ENCODE measurements at places on chromosomes 4 and X. TPM values are rescaled to one million over a fixed set of nuclear protein-coding genes. Genes with fewer than 3 reads are reported as not detected.

DNA sequence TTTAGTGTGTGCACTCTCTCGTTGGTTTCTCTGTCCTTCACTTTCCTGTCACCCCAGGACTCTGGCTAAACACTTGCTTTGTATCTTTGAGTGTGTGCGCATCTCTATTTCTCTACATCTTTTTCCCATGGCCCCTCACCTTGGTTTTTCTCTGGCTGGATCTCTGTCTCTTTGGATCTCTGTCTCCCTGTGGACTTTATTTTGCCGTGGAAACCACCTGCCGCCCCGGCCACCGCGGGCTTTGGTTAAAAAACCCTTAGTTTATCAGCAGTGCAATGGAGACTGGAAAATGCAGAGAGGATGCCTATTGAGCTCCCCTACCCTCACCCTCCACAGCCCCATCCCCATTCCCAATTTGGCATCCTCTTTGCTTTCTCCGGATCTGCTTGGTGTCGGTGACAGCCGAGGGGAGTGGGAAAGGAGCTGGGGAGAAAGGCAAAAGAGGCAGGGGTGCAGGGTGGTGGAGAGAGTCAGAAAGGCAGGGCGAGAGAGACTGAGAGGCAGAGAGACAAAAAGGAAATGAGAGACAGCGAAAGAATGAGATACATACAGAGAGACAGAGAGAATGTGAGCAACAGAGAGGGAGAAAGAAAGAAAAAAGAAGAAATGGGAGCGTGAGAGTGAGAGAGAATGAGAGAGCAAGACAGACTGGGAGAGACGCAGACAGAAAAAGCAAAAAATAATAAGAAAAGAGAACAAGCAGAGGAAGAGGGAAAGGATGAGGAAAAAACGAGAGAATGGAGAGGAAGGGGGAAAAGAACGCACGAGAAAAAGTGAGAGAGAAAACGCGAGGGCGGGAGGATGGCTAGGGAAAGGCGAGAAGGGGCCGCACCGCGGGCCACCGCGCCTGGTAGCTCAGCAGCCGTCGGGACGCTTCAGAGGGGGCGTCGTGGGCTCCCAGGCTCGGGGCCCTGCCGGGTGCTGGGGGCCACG is 688 bp downstream of the GPR101 start:
- no peak overlapping the region for H3K27ac ChIP-seq
- H3K27me3 ChIP-seq, result peaks cover 21% of the 10 kb centered on the region
- H3K4me1 ChIP-seq, result peaks cover 7% of the 10 kb centered on the region
- H3K4me3 ChIP-seq, result no peak overlapping the region
- no peaks in the 10 kb centered on the region for H3K36me3 ChIP-seq
- no peak for DNase-seq

DNA sequence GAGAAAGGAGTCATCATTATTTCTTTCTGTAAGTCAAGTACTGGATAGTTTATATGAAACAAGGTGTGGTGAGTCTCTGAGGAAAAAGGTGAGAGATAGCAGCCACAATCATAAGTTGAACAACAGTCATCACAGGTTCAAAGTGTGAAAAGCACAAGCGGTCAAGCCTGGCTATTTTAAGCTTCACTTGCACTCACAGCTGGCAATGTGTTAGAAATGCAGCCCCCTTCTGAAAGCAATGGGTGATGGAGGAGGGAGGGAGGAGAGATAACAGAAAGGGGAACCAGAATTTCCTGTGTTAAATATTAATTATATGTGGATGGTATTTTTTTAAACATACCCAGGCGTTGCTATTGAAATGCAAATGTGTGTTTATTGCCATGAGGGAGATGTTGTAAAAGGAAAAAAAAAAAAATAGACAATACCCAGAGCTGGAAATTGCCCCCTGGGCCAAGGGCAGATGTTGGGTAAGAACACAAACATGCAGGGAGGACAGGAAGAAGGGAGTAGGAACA is 26.9 kb upstream of the BMP3 start:
- DNase-seq, result no peak
- H3K27me3 ChIP-seq, result no peaks in the 10 kb centered on the region
- no peak overlapping the region for H3K27ac ChIP-seq
- H3K4me1 ChIP-seq, result no peaks in the 10 kb centered on the region
- no peak overlapping the region for H3K4me3 ChIP-seq
- no peaks in the 10 kb centered on the region for H3K36me3 ChIP-seq

DNA sequence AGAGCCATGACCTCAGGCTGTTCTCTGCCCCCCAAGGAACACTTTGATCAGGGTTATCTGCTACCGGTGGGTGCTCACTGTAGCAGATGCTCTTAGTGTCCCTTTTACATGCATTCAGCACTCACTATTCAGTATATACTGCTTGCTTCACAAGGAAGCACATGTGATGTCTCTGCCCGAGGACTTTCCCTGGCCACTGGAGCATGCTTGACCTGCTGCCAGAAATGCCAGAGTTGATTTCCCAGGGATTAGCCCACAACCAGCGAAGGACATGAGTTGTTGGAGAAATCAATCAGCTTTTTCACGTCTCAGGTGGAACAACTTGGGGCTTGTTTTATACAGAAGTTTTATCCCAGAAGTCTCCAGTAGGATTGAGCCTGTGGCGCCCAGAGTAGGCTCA is 51.2 kb upstream of the RPS6KA3 start:
- no peak overlapping the region for H3K4me3 ChIP-seq
- DNase-seq, result no peak
- no peaks in the 10 kb centered on the region for H3K27me3 ChIP-seq

GRCh38 chr4:108342325-108342970 is 173.7 kb upstream of the LEF1 start:
- H3K27ac ChIP-seq, result no peak overlapping the region
- H3K27me3 ChIP-seq, result no peaks in the 10 kb centered on the region
- no peaks in the 10 kb centered on the region for H3K36me3 ChIP-seq

DNA sequence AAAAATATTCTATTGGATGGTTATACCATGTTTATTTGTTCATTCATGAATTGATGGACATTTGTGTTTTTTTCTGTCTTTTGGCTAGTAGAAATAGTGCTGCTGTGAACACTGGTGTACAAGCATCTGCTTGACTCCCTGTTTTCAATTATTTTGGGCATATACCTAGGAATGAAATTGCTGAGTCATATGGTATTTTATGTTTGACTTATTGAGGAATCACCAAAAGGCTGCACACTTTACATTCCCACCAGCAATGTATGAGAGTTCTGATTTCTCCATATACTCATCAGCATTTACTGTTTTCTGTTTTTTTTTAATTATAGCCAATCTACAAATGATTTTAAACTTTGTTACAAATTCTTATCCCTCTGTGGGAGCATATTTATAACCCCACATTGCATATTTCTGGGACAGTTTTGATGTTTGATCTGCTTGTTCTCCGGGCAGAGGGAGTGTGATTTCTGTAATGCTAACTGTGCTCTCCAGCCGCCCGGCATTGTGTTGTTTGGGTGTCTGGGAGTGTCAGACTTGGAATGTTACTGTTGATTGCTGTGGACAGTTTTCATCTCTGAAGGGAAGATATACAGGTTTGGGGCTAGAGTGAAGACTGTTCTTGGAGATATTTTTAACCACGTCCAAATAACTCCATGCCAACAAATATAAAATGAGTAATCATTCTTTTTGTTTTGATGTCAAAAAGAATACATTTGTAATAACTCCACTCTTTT is 60.5 kb upstream of the PGRMC2 start:
- DNase-seq, result no peak
- H3K4me3 ChIP-seq, result no peak overlapping the region
- no peaks in the 10 kb centered on the region for H3K27me3 ChIP-seq

DNA sequence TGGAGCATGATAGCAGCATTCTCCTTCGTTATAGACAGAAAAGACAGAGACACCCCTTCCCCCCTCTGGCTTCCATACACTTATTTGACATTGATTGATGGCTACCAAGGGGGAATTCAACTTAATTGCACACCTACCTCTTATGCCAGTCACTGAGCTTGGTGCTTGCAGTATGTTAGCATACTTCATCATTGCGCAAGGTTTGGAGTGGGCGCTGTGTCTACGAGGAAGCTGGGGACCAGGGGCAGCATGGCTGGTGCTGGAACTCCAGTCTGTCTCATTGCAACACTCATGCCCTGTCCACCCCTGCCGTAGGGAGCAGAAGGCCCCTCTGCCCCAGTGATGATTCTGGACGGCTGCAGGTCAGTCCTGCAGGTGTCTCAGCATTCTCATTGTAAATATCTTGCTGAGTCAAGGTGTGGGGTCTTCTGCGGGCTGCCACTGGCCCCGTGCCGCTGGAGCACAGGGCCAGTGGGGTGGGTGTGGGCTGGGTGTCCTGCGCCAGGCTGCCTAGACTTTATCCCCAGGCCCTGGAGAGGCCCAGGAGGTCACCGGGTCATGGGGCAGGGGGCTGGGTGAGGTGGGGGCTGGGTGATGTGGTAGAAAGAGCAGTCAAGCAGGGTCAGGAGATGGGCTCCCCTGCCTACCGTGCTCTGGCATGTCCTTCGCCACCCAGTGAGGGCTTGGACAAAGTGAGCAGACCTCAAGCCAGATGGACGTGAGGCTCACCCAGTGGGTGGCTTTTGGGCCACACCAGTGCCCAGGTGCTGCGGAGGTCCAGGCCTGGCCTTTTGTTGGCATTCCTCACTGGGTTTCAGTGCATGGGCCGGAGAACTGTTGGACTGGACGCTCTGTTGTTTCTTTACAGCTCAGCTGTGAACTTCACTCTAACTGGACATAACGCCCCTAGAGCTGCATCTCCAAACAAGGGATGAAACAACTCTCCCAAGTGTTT is 85.5 kb downstream of the PSAPL1 start:
- H3K27ac ChIP-seq, result no peak overlapping the region
- H3K36me3 ChIP-seq, result no peaks in the 10 kb centered on the region
- no peaks in the 10 kb centered on the region for H3K4me1 ChIP-seq

DNA sequence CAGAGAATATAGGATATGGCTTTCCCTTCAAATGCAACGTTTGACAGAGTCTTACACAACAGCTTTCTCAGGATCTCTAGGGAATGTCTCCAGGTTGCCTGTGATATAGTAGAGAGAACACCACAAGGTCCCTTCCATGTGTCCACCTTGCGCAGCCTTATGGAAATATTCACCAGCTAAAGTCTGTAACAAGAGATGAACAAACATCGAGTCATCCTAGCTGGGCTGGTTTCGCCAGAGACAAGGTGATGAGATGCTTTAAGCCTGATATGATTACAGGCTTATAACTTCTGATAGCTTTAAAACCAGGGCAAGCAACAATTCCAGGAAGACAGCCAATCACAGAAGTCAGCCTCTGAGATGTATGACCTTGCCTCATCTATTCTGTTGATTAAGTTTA is 83.8 kb downstream of the SEL1L3 start:
- no peak overlapping the region for H3K4me3 ChIP-seq
- DNase-seq, result no peak
- peaks cover 78% of the 10 kb centered on the region for H3K36me3 ChIP-seq
- no peaks in the 10 kb centered on the region for H3K27me3 ChIP-seq
- H3K4me1 ChIP-seq, result no peaks in the 10 kb centered on the region

Gene CENPI
- total RNA-seq, result 1.4 TPM

Gene TRIM61
- 0.89 TPM for total RNA-seq

- no peaks in the 10 kb centered on the region for H3K27me3 ChIP-seq
- no peak for DNase-seq
- H3K27ac ChIP-seq, result no peak overlapping the region
- H3K4me1 ChIP-seq, result no peaks in the 10 kb centered on the region
Measured at GRCh38 chr4:36133658-36134057, 110.7 kb downstream of the ARAP2 start.

Gene SPANXB1
- not detected for total RNA-seq

Gene MAGEA11
- total RNA-seq, result not detected

GRCh38 chrX:22357621-22358020 is 84.9 kb downstream of the CBLL2 start:
- DNase-seq, result no peak
- no peak overlapping the region for H3K27ac ChIP-seq
- no peak overlapping the region for H3K4me3 ChIP-seq

- no peaks in the 10 kb centered on the region for H3K27me3 ChIP-seq
- H3K36me3 ChIP-seq, result no peaks in the 10 kb centered on the region
- H3K27ac ChIP-seq, result no peak overlapping the region
- DNase-seq, result no peak
- H3K4me3 ChIP-seq, result no peak overlapping the region
Measured at GRCh38 chrX:12309040-12309743, 170.9 kb downstream of the FRMPD4 start.

Gene MTMR8
- 1.9 TPM for total RNA-seq

Gene TEX13C
- total RNA-seq, result not detected

GRCh38 chrX:139201924-139202323 is 328.6 kb upstream of the F9 start:
- no peaks in the 10 kb centered on the region for H3K4me1 ChIP-seq
- H3K4me3 ChIP-seq, result no peak overlapping the region
- peaks cover 22% of the 10 kb centered on the region for H3K27me3 ChIP-seq
- H3K27ac ChIP-seq, result no peak overlapping the region
- no peaks in the 10 kb centered on the region for H3K36me3 ChIP-seq

Gene MAP7D2
- 0.35 TPM for total RNA-seq

DNA sequence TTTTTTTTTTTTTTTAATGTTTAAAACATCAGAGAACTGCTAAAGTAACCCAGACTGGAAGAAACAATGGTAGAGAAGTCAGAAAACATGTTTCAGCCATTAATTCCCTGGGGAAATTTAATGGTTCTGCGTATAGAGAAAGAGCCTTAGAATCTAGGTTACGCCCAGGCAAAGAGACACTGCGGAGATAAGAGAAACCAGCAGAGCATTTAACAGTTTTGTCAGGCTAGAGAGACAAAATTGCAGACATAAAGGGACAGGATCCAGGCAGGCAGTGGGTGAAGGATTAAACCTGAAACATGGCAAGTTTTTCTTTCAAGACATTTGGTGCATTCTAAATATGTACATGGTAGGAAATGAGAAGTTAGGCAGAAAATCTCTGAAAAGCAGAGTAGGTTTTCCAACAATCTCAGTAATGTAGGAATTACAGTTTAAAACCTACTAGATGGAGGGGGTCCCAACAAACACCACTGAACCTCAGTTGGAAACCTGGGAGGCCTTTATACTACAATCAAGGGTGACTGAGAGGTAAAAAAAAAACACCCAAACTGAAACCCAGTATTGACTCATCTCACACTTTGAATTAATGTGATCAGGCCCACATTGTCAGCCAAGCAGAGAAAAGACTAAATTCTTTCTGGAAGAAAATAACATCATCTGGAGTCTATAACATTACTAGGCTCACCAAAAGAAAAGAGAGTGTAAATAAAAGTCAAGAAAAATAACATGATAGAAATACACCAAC is 254.2 kb upstream of the NWD2 start:
- no peak overlapping the region for H3K27ac ChIP-seq
- DNase-seq, result no peak
- no peaks in the 10 kb centered on the region for H3K27me3 ChIP-seq
- no peak overlapping the region for H3K4me3 ChIP-seq

Gene PCDH18
- 10.8 TPM for total RNA-seq

Gene EGF
- 3.5 TPM for total RNA-seq

Gene SULT1B1
- 10.9 TPM for total RNA-seq
